SJCRH30 (cell line): ENCODE measurements at places on chromosomes 7 and 10.

DNA sequence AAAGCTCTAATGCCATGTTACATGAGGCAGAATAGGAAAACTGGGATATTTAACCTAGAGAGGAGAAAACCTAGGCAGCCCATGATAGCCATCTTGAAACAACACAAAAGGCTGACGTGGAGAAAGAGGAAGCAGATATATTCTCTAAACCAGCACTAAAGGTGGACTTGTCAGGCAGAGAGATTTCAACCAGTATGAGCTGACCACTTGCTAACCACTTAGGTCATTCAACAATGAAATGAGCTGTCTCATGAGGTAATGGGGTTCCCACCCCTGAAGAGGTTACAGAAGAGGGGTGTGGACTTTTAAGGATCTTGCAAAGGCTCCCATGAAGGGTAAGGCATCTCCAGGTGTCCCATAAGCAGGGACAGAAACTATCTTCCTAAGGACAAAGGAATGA, 26.8 kb upstream of the EGR2 start:
- H3K36me3 ChIP-seq: no peaks in the 10 kb centered on the region
- no peak for DNase-seq
- no peak overlapping the region for H3K27ac ChIP-seq

GRCh38 chr7:137992550-137993394, 9.1 kb downstream of the CREB3L2 start:
- peaks cover 17% of the 10 kb centered on the region for H3K4me1 ChIP-seq
- H3K4me3 ChIP-seq: no peak overlapping the region
- H3K36me3 ChIP-seq: no peaks in the 10 kb centered on the region
- DNase-seq: no peak
- H3K27me3 ChIP-seq: no peaks in the 10 kb centered on the region

DNA sequence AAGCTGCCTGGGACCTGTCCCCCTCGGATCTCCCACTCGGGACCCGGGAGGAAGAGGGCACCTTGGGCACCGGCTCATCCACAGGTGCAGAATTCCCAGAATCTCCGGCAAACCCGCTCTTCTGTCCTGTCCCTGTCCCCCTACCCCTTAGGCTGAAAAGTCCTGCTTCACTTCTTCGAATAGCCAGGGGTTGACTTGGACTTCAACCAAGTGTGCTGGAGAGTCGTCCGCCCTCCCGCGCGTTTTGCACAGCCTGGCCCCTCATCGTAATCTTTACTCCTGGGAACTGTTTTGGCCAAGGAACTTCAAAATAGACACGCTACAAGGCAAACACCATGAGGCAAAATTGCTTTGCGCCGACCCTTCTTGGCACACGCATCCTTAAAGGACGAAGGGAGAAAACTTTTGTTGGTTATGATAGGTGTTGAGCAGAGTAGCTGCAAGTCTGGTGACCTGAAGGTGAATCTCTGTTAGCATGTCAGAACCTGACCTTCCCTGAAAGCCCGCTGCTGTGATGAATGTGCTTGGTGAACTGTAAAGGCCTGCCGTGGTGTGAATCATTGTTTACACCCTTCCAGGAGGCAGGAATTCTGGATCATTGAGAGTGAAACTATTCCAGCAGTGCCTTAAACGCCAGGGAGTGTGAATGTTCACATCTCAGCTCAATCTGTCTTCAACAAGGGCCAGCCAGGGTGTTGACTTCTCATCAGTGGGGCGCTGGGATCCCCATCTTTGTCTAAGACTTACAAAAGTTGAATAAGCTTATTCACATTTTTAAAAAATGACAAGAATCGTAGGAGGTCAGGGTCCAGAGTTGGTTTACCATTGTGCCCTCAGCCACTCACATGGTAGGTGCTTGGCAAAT, 589 bp upstream of the RAPGEF5 start:
- no peak for DNase-seq
- H3K4me3 ChIP-seq: no peak overlapping the region
- H3K36me3 ChIP-seq: no peaks in the 10 kb centered on the region
- no peaks in the 10 kb centered on the region for H3K4me1 ChIP-seq

- peaks cover 8% of the 10 kb centered on the region; the same call in 1 of the 2 replicates for H3K4me1 ChIP-seq
- H3K36me3 ChIP-seq: no peaks in the 10 kb centered on the region
- DNase-seq: no peak
Measured at GRCh38 chr7:15862016-15862780, 175.7 kb upstream of the MEOX2 start.

GRCh38 chr10:97129666-97130065, 56.1 kb downstream of the SLIT1 start:
- H3K4me1 ChIP-seq: peaks cover 11% of the 10 kb centered on the region
- H3K27ac ChIP-seq: no peak overlapping the region
- H3K27me3 ChIP-seq: no peaks in the 10 kb centered on the region

DNA sequence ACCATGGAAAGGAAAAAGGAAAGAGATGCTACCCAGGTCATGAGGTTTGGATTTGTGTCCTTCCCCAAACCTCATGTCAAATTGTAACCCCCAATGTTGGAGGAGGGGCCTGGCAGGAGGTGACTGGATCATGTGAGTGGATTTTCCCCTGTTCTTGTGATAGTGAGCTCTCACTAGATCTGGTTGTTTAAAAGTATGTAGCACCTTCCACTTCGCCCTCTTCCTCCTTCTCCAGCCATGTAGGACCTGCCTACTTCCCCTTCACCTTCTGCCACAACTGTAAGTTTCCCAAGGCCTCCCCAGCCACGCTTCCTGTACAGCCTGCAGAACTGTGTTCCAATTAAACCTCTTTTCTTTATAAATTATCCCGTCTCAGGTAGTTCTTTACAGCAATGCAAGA, 113.9 kb downstream of the FAM107B start:
- no peaks in the 10 kb centered on the region for H3K27me3 ChIP-seq
- H3K4me3 ChIP-seq: no peak overlapping the region
- H3K4me1 ChIP-seq: no peaks in the 10 kb centered on the region
- DNase-seq: no peak
- H3K27ac ChIP-seq: no peak overlapping the region
- no peaks in the 10 kb centered on the region for H3K36me3 ChIP-seq

DNA sequence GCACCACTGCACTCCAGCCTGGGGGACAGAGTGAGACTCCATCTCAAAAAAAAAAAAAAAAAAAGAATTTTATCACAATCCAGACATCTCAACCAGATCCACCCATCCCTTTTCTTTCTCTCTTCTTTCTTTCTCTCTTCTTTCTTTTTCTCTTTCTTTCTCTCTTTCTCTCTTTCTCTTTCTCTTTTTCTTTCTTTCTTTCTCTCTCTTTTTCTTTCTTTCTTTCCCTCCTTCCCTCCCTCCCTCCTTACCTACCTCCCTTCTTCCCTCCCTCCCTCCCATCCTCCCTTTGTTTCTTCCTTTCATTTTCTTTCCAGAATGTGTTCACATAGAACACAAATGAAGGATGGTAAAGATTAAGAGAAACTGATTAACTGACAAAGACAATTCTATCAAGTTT, 18.1 kb upstream of the HOXA13 start:
- H3K4me3 ChIP-seq: no peak overlapping the region
- no peaks in the 10 kb centered on the region for H3K4me1 ChIP-seq
- no peak for DNase-seq
- H3K27me3 ChIP-seq: no peaks in the 10 kb centered on the region; the same call in none of the 2 replicates
- no peaks in the 10 kb centered on the region for H3K36me3 ChIP-seq

GRCh38 chr7:143846692-143847091, 55.3 kb downstream of the TCAF1 start:
- no peak overlapping the region for H3K27ac ChIP-seq
- no peaks in the 10 kb centered on the region for H3K4me1 ChIP-seq
- no peaks in the 10 kb centered on the region for H3K27me3 ChIP-seq
- peaks cover 3% of the 10 kb centered on the region; the same call in 1 of the 2 replicates for H3K36me3 ChIP-seq

DNA sequence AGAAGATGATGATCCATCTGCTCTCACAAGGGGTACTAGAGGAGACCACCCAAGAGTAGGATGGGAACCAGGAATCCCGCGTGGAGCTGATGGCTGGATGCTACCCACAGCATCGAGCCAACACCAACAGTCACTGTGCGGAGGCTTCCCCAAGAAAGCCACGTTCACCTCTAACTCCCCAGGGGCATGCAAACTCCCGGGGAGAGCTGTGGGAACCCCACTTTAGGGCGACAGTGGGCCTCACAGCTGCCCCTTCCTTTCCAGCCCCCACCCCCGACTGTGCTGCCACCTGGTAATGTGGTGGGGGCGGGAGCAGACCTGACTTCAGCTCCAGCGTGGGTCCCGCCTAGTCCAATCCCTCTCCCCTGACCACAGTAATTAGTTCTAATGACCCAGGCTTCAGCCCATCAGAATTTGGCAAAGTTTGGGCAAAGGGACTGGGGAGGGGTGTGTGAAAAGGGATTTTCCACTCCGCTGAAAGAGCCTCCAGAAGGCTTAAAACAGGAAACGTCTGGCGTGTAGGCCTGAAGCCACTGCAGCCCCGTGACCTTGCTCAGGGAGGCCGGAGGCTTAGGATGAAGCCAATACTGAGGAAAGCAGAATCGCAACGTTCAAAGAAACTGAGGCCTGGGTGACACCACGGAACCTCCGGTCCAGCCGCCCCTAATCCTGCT, 20.3 kb downstream of the ASB13 start:
- no peaks in the 10 kb centered on the region for H3K4me1 ChIP-seq
- no peak overlapping the region for H3K4me3 ChIP-seq
- DNase-seq: no peak
- no peaks in the 10 kb centered on the region for H3K27me3 ChIP-seq
- no peaks in the 10 kb centered on the region for H3K36me3 ChIP-seq

DNA sequence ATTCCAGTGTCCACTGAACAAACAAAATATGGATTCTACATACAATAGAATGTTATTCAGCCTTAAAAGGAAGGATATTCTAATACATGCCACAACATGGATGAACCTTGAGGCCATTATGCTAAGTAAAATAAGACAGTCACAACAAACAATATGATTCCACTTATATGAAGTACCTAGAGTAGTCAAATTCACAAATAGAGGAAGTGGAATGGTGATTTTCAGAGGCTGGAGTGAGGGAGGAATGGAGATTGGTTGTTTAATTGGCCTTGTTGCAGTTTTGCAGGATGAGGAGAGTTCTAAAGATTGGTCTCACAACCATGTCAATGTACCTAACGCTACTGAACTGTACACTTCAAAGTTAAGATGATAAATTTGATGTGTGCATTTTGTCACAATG, 119.6 kb downstream of the CHN2 start:
- no peak overlapping the region for H3K4me3 ChIP-seq
- H3K27me3 ChIP-seq: no peaks in the 10 kb centered on the region

- no peak overlapping the region for H3K4me3 ChIP-seq
- no peak overlapping the region for H3K27ac ChIP-seq
- peaks cover 64% of the 10 kb centered on the region for H3K36me3 ChIP-seq
- no peaks in the 10 kb centered on the region; the same call in 1 of the 2 replicates for H3K4me1 ChIP-seq
Measured at GRCh38 chr7:100887516-100888290, 1.8 kb downstream of the UFSP1 start.

- H3K4me1 ChIP-seq: no peaks in the 10 kb centered on the region
- H3K36me3 ChIP-seq: no peaks in the 10 kb centered on the region
- no peak overlapping the region for H3K4me3 ChIP-seq
- no peaks in the 10 kb centered on the region for H3K27me3 ChIP-seq
- no peak overlapping the region for H3K27ac ChIP-seq
- DNase-seq: no peak
Measured at GRCh38 chr10:57955076-57955475, 312.6 kb downstream of the IPMK start.

- no peaks in the 10 kb centered on the region for H3K36me3 ChIP-seq
- H3K27ac ChIP-seq: no peak overlapping the region
- H3K27me3 ChIP-seq: no peaks in the 10 kb centered on the region; the same call in 1 of the 2 replicates
- 0 out of 2 replicates have a peak, but pooled peaks cover 7% of the 10 kb centered on the region for H3K4me1 ChIP-seq
- no peak overlapping the region for H3K4me3 ChIP-seq
Measured at GRCh38 chr7:144826208-144826607, 9.6 kb downstream of the TPK1 start.

- H3K27me3 ChIP-seq: no peaks in the 10 kb centered on the region
- DNase-seq: no peak
- no peaks in the 10 kb centered on the region for H3K36me3 ChIP-seq
Measured at GRCh38 chr7:963236-964078, 9.0 kb upstream of the ADAP1 start.

DNA sequence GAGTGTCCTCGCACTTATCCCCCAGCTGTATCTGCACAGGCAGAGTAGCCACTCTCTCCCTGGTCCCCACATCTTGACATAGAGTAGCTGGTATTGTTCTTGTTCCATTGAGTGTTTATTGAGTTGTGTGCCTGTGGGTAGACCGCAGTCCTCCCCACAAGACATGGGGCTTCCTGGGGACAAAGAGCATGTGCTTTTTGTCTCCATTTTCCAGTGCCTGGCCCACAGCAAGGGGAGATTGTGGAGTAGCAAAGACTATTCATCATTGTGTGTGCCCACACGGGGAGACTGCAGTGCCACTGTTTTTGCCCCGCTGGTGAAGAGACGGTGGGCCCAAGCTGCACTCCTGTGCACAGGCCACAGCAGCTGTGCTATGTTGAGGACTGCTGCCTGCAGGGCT, 63.5 kb downstream of the FRMPD2 start:
- DNase-seq: no peak
- H3K4me1 ChIP-seq: no peaks in the 10 kb centered on the region
- no peaks in the 10 kb centered on the region for H3K36me3 ChIP-seq
- no peaks in the 10 kb centered on the region for H3K27me3 ChIP-seq

GRCh38 chr10:30500963-30501504, 67.0 kb downstream of the MAP3K8 start:
- H3K36me3 ChIP-seq: no peaks in the 10 kb centered on the region
- H3K4me1 ChIP-seq: peaks cover 5% of the 10 kb centered on the region
- peaks cover 5% of the 10 kb centered on the region; the same call in 1 of the 2 replicates for H3K27me3 ChIP-seq
- H3K4me3 ChIP-seq: no peak overlapping the region

GRCh38 chr10:72086466-72087391, 1.6 kb downstream of the SPOCK2 start:
- H3K4me1 ChIP-seq: 0 out of 2 replicates have a peak, but pooled peaks cover 3% of the 10 kb centered on the region
- no peak overlapping the region for H3K27ac ChIP-seq
- H3K36me3 ChIP-seq: no peaks in the 10 kb centered on the region
- peak overlapping the region; percentile 59 for H3K4me3 ChIP-seq
- no peak for DNase-seq

DNA sequence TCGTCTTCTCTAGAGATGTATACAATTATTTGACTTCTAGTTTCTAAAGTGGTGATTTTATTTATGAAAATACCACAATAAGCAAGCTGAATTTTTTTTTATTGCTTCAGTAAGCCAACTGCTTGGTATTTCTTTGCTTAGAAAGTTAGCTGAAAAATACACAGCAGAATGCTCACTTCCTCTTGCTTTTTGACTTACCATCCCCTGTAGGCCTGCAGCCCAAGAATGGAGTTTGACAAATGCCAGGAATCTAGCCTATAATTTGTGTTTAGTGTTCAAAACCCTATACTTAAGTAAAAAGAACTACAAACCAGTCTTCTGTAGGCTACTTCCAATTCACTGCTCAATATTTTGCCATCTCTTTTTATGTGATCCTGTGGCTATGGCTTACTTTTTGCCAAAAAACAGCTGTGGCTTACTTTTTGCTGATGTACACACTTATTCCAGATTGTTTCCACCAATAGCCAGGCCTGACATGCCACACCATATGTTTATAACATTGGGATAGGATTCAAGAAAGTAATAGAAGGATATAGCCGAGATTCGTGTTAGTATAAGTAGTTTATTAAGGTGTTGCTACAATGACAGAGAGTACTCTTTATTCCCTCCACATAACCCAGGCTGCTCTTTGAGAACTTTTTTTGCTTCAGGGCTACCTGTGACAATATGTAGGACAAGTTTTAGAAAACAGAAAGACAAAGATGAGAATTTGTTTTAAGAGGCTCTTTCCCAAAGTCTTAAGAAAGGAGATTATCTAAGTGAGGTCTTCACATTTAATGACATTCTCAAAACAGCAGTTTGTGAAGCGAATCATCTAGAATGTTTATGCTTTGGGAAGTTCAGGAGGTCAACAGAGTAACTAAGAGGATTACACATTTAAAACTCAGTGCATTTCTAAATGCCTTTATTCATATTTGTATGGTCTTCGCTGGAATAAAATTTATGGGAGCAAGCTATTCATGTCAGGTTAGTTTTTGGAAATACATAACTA, 263.9 kb upstream of the FZD1 start:
- no peak overlapping the region for H3K4me3 ChIP-seq
- DNase-seq: no peak
